ENCODE measurements at places on chromosomes 11 and 22.
A peak's percentile ranks its signal among the peaks of the same experiment; 100 is the strongest.

DNA sequence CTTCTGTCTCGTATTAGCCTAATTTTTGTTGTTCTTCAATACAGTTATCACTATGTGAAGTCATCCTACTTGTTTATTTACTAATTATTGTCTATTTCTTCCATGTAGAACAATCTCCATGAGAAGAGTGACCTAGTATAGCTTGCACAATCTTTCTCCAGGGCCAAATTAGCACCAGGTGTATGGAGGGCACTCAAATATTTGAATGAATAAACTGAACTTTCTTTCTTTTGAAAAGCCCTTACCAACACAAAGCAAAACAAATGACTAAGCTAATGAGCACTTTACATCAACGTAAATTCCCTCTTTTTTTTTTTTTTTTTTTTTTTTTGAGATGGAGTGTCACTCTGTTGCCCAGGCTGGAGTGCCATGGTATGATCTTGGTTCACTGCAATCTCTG, 34.2 kb downstream of the ABTB2 start:
- no peak for DNase-seq

DNA sequence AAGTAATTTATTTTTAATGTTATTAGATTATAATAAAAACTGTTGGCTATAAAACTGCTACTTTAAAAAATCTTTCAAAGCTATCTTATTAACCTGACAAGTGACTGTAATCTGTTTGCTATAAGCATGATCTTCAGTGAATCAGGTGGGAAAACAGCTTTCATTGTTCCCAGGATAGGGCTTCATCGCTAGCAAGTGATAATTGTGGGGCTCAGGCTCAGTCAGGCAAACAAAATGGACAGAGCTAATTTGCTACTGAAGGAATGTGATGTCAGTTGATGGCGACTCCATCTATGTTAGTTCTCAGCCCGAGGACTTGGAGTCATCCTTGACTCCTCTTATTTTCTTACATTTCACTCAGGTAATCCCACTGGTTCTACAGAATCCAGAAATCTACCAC, 125.0 kb downstream of the RASSF10 start:
- no peak for DNase-seq

DNA sequence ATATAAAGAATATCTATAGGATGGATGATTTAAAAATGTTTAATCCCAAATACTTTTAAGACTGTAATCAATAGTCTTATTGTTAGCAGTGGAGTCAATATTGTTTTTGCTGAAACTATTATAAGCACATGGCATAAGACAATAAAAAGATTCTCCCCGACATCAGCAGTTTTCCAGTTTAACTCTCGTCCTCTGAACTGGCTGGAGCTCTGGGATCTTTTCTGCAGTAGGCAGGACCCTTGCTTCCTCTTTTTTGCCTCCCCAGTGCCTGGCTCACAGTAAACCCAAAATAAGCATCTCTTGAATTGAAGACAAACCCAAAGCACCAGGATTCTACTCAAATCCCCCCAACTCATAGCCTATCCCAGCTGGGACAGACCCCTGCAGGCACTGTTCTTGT, 32.9 kb downstream of the KCNJ1 start:
- DNase-seq, result no peak

- no peak for DNase-seq
These were observed 3.0 kb upstream of the NRGN start for GRCh38 chr11:124736736-124737135.

- DNase-seq, result no peak
These were observed 2.0 kb downstream of the IFT27 start for GRCh38 chr22:36773935-36774334.

DNA sequence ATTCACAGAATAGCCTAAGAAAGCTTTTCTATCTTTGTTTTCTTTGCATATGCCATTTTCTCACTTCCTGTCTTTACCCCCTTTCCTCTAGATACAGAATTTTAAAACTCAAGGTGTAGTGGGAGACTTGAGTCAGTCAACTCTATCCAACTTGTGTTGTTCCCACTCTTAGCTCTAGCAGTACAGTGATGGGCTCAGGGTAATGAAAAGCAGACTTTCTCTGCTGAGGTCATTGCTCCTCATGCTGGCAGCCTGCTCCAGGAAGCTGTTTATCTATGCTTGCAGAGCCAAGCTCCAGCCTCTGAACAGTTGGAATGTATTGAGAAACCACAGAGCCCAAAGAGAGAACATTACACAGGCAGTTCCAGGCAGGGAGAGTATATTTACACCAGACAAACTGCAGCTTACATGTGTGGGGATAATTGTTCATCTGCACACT, 68.1 kb downstream of the CSTPP1 start:
- peak; percentile 77 for DNase-seq

GRCh38 chr11:110827276-110827675, 115.0 kb upstream of the ARHGAP20 start:
- no peak for DNase-seq

DNA sequence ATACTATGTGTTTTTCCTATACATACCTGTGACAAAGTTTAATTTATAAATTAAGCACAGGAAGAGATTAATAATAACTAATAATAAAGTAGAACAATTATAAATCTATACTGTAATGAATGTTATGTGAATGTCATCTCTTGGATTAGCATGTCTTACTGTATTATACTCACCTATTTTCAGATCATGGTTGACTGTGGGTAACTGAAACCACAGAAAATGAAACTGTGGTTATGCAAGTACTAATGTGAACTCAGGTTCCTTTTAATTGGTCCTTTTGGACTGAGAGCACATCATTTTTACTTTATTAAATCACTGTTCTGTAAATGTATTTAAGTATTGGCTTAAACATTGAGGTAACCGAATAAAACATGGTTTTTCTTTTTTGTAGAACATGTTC, 108.8 kb downstream of the PPP6R3 start:
- no peak for DNase-seq

- DNase-seq, result no peak
These were observed 752.3 kb downstream of the OPCML start for GRCh38 chr11:132780046-132780445.

- no peak for DNase-seq
These were observed 18.1 kb downstream of the GLB1L2 start for GRCh38 chr11:134349802-134350355.

GRCh38 chr22:49646876-49647275, 180.8 kb downstream of the BRD1 start:
- DNase-seq, result no peak

GRCh38 chr11:9616042-9616675, 42.7 kb downstream of the WEE1 start:
- no peak for DNase-seq

DNA sequence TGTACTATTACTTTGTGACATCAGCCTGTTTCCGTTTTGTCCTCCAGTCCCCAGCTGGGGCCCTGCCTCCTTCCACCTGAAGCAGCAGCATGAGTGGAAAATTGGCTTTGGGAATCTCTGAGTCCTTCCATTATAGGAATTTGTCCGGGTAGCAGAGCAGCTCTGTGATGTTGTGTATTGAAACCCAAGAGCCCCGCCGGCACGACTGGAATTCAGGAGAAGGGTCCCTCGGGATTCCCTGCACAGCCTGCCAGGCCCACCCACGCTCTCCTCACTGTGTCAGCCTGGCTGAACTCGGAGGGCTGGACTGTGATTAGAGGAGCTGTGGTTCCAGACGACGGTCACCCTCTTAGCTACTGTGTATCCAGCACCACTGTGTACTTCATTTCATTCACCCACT, 18.8 kb upstream of the TSPAN18 start:
- DNase-seq, result no peak

DNA sequence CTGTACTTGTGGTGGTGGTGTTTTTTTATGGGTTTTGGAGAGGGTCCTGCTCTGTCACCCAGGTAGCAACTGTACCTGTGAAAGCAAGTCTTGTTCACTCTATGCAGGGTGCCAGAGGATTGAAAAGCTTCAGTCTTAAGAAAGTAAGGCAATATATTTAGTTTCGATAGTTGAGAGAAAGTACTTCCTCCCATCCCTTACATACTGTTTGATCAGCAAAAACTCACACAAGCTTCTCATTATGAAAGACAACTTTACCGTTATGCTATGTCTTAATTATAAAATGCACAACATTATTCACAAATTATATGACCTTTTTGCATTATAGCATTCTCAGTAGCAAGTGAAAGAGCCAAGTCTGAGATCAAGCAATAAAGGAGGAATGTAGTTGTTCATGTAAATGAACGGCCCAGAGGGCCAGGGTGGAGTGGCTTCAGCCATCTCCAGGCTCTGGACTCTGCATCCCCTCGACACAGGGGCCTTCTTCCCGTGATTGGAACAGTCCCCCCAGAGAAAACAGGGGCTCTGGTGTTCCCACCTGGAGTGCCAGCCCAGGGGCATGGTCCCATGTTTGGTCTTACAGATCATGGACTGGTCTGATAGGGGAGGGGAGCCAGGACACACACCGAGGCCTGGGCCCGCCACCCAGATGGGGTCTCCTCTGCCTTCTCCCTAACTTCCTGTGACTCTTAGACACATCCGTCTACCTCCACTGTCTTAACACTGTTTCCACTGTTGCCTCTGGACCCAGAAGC, 38.7 kb upstream of the CTTN start:
- no peak for DNase-seq

- DNase-seq, result no peak
These were observed 17.2 kb downstream of the POLR3H start for GRCh38 chr22:41526830-41527799.

DNA sequence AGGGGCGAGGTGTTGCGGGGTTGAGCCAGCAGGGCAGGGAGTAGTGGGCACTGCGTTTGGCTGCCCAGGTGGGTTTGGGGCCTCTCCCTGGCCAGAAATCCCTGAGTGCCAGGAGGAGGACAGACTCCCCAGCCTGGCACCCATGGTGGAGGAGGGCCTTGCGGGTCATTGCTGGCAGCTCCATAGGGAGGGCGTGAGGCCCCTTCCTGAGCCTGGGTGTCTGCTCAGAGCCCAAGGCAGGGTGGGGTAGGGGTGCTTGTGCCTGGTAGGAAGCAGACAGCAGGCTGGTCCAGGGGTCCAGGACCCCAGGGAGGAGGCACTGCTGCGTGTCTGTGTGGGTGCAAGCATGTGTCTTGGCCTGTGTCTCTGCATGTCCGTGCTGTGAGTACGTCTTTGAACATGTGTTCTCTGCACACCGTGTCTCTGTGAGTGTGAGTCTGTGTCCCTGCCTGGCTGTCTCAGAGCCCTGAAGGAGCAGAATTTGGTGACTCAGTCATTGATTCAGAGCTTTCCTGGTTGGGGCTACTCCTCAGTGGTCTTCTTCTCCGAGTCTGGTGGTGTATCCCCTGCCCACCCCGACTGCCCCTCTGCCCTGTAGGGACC, 3.9 kb downstream of the TSPAN4 start:
- DNase-seq, result no peak

DNA sequence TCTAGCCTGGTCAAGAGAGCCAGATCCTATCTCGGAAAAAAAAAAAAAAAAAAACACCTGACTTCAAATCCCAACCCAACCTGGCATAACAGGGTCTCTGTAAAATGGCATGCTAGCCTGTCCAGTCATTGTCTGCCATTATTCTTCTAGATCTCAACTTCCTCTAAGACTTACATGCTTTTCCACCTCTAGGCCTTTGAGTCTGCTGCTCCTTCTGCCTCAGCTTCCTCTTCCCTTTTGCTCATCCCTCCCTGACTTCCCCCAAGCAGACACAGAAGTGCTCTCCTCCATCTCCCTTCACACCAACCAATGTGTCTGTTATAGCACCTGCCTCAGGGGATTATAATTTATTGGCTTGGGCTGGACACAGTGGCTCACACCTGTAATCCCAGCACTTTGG, 7.8 kb downstream of the STK33 start:
- no peak for DNase-seq

DNA sequence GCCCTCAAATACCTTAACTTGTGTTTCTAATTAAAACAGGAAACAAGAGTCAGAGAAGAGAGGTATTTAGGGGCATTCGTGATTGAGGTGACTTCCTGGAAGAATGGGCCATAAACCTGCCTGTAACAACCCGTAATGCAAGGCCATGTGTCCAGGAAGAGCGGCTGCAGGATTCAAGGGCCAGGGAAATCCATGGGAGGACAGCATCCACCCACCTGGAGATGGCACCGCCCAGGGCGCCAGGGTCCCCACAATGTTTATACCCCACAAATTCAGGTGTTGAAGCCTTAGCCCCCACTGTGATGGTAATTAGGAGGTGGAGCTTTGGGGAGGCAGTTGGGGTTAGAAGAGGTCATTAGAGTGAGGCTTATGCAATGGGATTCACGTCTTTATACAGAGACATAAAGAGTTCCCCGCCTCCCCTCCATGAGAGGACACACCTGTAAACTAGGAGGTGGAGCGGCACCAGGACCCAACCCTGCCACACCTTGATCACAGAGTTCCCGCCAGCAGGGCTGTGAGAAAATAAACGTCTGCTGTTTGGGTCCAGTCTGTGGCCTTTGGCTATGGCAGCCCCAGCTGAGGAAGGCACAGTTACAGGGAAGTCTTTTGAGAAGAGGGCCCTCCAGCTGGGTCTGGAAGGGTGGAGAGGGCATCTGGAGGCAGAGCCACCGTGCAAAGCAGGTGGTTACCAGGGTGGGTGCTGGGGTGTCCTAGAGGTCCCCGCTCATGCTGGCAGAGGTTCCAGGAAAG, 1394.3 kb downstream of the TBC1D22A start:
- DNase-seq, result no peak

DNA sequence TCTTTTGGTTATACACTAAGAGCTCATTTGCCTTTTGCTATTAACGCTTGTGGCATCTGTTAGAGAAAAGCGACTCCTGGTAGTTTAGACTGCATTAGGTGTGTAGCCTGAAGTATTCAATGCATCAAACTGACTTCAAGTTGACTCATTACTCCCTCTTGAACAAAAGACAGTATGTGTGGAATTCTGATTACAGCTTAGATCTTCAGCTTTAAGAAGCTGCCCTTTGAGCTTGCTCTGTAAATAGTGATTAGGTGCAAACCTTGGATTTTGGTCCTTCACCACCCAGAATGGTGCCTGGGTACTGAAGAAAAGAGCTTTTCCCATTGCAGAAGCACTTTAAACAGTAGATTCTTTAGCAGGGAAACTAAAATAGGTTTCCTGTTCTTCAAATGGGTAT, 62.1 kb downstream of the FAT3 start:
- no peak for DNase-seq

GRCh38 chr11:13929395-13929891, 33.1 kb upstream of the SPON1 start:
- no peak for DNase-seq

DNA sequence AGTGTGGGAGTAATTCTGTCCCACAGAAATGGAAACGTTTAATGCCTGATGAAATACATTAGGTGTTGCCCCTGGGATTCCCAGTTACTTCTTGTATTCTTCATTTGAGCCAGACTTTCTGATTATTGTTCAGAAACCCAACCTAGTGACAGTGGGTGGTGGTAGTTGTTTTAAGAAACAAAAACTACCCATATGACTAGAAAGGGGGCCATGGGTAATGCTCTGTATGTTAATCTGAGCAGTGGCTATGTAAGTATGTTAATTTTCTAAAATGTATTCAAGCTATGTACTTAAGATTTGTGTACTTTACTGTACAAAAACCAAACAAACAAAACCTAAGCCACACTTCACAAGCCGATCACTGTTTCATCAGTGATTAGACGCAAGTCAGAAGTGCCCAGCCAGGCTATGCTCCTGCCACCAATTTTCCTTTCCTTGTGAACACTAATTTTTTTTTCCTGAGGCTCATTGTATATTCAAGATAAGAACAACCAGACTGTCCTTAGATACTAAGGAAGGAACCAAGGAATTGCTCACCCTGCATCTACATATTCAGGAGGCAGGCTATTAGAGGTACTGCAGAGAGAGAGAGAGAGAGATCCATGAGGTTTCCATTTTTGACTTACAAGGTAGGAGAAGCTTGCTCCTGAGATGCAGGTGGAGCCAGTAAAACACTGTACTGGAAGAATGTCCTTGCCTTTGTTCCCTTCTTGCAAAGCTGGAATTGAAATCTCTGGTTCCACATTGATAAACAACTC, 122.7 kb downstream of the DBX1 start:
- DNase-seq, result no peak
